Uterine smooth muscle cell (primary cell): ENCODE measurements at places on chromosomes 3 and 15. TPM values are rescaled to one million over a fixed set of nuclear protein-coding genes. Genes with fewer than 3 reads are reported as not detected.

ADAMTS17 gene
- total RNA-seq: 0.11 and 0.25 TPM in 2 replicates

FGF7 gene
- 264 and 355 TPM in 2 replicates for total RNA-seq

ARL6IP5 gene
- total RNA-seq: 103 and 109 TPM in 2 replicates

SHC4 gene
- total RNA-seq: 1.5 and 1.7 TPM in 2 replicates

PLA2G4D gene
- total RNA-seq: not detected in 2 replicates

AADACL2 gene
- not detected in 2 replicates for total RNA-seq

PDIA3 gene
- total RNA-seq: 160 and 313 TPM in 2 replicates

ALDH1A2 gene
- 10.9 and 14.5 TPM in 2 replicates for total RNA-seq

TJP1 gene
- 69.2 and 69.4 TPM in 2 replicates for total RNA-seq

COX5A gene
- total RNA-seq: 34.6 and 45.7 TPM in 2 replicates

ZNF445 gene
- 10.9 and 11.7 TPM in 2 replicates for total RNA-seq

RPL15 gene
- total RNA-seq: 2,608 and 2,649 TPM in 2 replicates

A4GNT gene
- total RNA-seq: not detected in 2 replicates

MNS1 gene
- total RNA-seq: 1.5 and 3.9 TPM in 2 replicates

FMN1 gene
- total RNA-seq: 5.5 and 11.0 TPM in 2 replicates

SENP7 gene
- 13.9 and 14.7 TPM in 2 replicates for total RNA-seq
